Activated T-cell treated with anti-CD3 and anti-CD28 coated beads, Interleukin-2, amount 50 U/mL, for 24 hours (primary cell): ENCODE measurements at places on chromosomes 4 and X.

DNA sequence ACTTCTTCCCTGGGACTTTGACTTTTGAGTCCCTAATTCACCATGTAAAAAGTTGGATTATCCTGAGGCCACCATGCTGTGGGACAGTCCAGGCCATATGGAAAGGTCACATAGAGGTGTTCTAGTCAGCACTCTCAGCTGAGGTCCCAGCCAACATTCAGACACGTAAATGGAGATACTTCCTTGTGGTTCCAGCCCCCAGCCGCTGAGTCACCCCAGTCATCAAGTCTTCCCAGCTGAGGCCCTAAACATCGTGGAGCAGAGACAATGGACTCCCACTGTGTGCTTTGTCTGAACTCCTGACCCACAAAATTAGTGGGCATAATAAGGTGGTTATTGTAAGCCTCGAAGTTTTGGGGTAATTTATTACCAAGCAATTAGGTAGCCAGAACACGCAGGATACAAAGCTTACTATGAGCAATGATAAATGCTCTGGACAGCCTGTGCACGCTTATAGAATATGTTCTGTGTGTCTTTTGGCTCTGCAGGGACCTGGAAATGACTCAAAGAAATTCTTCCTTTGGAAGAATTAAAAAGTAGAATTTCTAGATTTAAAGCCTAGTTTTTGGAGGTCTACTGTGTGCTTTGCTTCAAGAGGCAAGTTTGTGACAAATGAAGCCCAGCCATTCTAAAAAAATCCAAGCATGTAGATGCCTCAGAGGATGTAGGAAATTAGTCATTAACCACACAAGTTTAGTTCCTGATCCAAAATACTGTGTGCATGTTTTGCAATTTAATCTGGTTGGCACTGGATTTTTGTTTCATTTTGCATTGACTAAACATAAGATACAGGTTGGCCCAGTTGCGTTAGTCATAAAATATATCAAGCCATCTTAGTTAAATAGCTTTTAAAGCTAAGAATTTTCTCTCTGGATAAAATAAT is 33.2 kb upstream of the SLC9A7 start:
- H3K27ac ChIP-seq: peak overlapping the region; percentile 66
- DNase-seq: no peak
- H3K4me1 ChIP-seq: peaks cover 22% of the 10 kb centered on the region
- H3K36me3 ChIP-seq: no peaks in the 10 kb centered on the region

DNA sequence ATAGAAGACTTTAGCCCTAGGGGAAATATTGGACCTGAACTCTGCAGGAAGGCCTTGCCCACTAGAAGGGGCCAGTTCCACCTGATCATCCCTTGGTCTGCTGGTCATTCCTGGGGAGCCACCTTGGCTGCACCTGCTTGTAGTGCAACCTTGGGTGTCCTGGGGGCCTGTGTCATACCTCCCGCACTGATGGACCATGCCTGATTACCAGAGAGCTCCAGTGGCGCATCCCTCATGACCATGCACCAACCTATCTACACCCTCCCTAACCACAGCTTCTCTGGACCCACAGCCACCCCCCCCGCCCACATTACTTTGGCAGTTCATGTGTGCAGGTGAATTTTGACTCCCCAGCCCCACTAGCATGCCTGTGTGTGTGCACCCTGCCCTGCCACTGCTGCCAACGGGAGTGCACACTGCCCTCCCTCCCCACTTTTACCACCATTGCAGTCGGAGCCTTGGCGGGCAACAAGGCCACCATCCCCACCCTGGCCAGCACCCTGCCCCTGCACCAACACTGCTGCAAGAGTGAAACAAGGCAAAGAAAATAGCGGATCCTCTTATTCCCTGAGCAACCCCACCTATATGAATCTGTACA is 208.1 kb downstream of the FAM47B start:
- no peaks in the 10 kb centered on the region for H3K4me1 ChIP-seq
- H3K4me3 ChIP-seq: no peak overlapping the region
- no peaks in the 10 kb centered on the region for H3K36me3 ChIP-seq
- H3K27me3 ChIP-seq: peaks cover 16% of the 10 kb centered on the region

DNA sequence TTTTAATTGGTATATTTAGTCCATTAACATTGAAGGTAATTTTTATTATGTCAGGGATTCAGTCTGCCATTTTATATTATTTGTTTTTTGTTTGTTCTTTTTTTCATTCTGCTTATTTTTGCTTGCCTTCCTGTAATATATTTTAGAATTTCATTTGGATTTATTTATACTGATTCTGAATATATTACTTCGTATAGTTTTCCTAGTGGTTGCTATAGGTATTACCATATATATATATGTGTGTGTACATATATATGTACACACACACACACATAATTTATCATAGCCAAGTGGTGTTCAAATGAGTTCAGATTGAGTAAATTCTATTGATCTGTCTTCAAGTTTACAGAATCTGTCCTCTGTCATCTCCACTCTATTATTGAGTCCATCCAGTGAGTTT is 11.2 kb downstream of the CITED1 start:
- H3K4me1 ChIP-seq: no peaks in the 10 kb centered on the region
- H3K27ac ChIP-seq: no peak overlapping the region
- no peak overlapping the region for H3K4me3 ChIP-seq
- no peak for DNase-seq

GRCh38 chrX:51860679-51861078 is 32.7 kb upstream of the MAGED1 start:
- peaks cover 35% of the 10 kb centered on the region for H3K27me3 ChIP-seq
- no peak overlapping the region for H3K27ac ChIP-seq
- H3K36me3 ChIP-seq: peaks cover 53% of the 10 kb centered on the region
- no peak for DNase-seq
- H3K4me1 ChIP-seq: peaks cover 7% of the 10 kb centered on the region
- H3K4me3 ChIP-seq: no peak overlapping the region

DNA sequence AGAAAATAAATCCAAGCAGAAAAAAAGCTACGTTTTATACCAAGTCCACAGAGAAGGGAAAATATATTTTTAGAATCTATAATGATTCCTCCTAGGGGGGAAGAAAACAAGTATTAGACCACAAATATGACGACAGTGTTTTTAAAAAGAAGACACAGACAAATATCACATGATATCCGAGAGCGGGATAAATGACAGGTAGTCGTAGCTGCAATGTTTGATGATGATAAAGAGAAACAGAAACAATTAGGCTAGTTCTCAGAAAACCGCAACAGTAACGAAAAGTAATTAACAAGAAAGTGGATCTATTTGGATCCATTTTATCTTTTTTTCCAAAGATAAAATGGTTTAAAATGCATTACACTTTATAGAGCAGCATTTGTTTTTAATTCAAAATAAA is 918 bp downstream of the HAUS3 start:
- no peaks in the 10 kb centered on the region for H3K27me3 ChIP-seq
- H3K36me3 ChIP-seq: peaks cover 46% of the 10 kb centered on the region
- DNase-seq: no peak
- peak overlapping the region; percentile 94 for H3K27ac ChIP-seq

- no peak overlapping the region for H3K27ac ChIP-seq
- no peak overlapping the region for H3K4me3 ChIP-seq
- DNase-seq: no peak
- H3K4me1 ChIP-seq: no peaks in the 10 kb centered on the region
Measured at GRCh38 chr4:93810340-93810992, 18.1 kb upstream of the ATOH1 start.

GRCh38 chrX:101051153-101051548 is 760 bp downstream of the TRMT2B start:
- DNase-seq: no peak
- peaks cover 32% of the 10 kb centered on the region for H3K36me3 ChIP-seq
- H3K27ac ChIP-seq: peak overlapping the region; percentile 98
- H3K27me3 ChIP-seq: no peaks in the 10 kb centered on the region
- peak overlapping the region; percentile 88 for H3K4me3 ChIP-seq

- DNase-seq: no peak
- H3K36me3 ChIP-seq: no peaks in the 10 kb centered on the region
- no peak overlapping the region for H3K4me3 ChIP-seq
Measured at GRCh38 chr4:17650406-17650805, 36.0 kb downstream of the MED28 start.

- H3K36me3 ChIP-seq: no peaks in the 10 kb centered on the region
- H3K4me1 ChIP-seq: no peaks in the 10 kb centered on the region
- peaks cover 30% of the 10 kb centered on the region for H3K27me3 ChIP-seq
- H3K27ac ChIP-seq: no peak overlapping the region
Measured at GRCh38 chr4:1799387-1800375, 6.6 kb downstream of the FGFR3 start.

DNA sequence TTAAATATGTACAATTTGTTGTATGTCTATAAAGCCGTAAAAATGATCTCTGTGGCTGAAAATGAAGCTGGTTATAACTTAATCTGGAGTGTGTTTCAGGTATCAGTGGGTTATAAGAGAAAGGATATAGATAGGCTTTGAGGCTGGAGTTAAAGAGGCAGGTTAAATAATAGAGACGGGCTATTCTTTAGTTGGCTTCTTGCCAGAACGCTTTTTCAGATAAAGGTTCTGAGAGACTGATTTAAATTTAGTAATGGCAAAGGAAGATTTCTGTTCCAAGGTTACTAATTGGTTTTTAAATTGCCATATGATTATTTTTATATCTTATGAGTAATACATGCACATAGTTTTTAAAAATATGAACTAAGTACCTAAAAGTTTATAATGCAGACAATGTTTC is 117.4 kb downstream of the AWAT2 start:
- H3K36me3 ChIP-seq: no peaks in the 10 kb centered on the region
- no peaks in the 10 kb centered on the region for H3K4me1 ChIP-seq
- peaks cover 56% of the 10 kb centered on the region for H3K27me3 ChIP-seq
- H3K27ac ChIP-seq: no peak overlapping the region
- H3K4me3 ChIP-seq: no peak overlapping the region

GRCh38 chrX:56798339-56798711 is 69.3 kb downstream of the NBDY start:
- H3K27me3 ChIP-seq: peaks cover 3% of the 10 kb centered on the region
- H3K4me1 ChIP-seq: peaks cover 53% of the 10 kb centered on the region
- no peak overlapping the region for H3K4me3 ChIP-seq

DNA sequence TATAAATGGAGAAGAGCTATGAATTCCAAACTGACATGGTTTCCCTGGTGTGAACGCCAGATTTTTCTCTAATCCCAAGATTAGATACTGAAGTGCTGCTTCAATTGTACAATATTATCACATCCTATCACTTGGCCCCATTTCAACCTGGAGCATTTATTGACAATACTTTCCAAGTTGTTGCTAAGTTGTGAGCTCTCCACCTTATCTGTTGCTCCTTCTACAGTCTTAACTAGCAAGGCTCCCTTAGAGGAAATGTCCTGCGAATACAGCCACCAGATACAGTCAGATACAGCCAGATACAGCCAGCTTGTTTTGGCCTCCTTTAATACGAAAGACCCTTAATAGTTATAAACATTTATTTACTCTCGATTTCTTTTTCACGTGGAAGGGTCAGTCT is 466.3 kb upstream of the FAM241A start:
- H3K36me3 ChIP-seq: no peaks in the 10 kb centered on the region
- H3K27me3 ChIP-seq: no peaks in the 10 kb centered on the region
- no peak overlapping the region for H3K27ac ChIP-seq
- H3K4me3 ChIP-seq: no peak overlapping the region
- no peak for DNase-seq
- H3K4me1 ChIP-seq: no peaks in the 10 kb centered on the region
